ENCODE measurements at places on chromosomes 1 and 21.

- no peak for DNase-seq
Measured at GRCh38 chr1:206660136-206660535, 24.6 kb upstream of the MAPKAPK2 start.

DNA sequence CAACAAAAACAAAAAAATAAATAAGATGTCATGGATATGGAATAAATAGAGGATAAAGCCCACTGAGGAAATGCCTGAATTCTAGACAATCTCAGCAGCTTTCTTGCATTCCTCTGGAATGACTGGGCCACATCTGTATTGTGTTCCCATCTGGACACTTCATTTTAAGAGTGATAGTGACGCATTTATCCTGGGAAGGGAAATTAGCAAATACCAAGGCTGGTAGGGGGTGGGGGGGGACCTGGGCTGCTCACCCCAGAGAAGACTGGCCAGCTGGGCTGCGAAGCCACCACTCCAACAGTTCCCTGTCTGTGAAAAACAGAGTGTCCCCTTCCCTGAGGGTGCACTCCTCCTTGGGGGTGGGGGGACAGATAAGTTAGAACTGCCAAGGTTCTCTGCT is 106.3 kb downstream of the HIVEP3 start:
- peak; percentile 92 for DNase-seq

DNA sequence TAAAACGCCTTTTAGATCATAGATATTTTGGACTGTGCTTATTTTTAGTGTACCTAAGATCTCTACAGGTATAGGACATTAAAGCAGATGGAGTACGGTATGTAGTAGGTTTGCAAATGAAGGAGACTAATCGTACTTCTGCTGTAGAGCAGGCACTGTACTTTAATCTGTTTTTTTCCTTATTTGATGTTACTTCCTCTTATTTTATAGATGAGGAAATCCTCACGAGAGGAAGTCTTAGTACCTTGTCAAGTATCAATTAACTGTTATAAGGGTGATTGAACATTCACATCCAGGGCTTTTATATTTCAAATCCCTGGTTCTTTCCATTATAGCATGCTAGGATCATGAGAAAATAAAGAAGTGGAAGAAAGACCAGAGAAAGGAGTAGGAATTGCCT is 41.1 kb downstream of the CACHD1 start:
- no peak for DNase-seq

DNA sequence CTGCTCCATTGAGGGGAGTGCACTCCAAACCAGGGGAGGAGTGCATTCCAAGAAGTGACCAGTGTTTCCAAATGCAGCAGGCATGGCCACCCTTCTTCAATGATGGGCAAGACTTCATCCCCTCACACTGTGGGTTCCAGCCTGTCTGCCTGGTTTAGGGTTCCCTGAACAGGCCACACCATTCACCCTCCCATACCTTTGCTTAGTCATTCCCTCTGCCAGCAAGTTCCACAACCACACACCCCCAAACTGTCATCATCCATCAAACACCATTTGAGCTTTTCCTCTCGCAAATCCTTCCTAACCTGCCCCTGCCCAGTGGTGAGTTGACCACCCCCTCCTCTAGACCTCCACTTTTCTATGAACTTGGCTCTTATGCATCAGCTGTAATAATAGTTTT is 116.0 kb downstream of the PLPP3 start:
- DNase-seq: no peak

- DNase-seq: no peak
Measured at GRCh38 chr1:81681114-81681513, 119.6 kb upstream of the ADGRL2 start.

DNA sequence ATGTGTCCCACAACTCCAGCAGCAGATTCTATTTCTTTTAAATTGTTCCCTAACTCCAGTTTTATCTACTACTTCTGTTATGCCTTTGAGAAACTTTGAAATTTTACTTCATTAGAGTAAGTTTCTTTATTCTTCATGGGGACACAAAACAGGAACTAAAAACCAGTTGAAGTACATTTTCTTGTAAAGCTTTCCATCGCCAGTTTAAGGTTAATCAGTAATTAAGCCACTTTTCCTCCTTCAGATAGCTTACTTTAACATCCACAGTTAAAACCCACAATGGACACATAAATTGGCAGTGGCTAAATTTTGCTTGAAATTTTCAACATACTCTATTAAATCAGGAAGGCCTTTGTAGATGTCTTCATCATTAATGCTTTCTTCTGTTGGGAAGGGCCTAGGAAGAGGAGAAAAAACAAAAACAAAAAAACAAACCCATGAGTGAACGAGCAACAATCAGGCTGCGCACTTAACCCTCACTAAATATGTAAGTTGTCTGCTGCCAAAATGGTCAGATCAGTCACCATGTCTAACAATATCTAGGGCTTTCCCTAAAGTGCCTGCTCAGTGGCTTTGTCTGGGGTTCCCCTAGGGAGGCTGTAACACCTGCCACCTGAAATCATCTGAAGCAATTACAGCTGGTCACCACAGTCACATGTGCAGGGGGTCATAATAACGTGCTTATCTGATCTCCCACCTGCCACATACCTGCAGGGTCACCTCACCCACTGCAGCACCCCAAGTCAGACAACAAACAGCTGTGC is 187.9 kb downstream of the VAV3 start:
- no peak for DNase-seq

GRCh38 chr1:110283677-110284076 is 55.5 kb upstream of the RBM15 start:
- no peak for DNase-seq

- no peak for DNase-seq
Measured at GRCh38 chr1:96340686-96341085, 380.9 kb upstream of the PTBP2 start.

DNA sequence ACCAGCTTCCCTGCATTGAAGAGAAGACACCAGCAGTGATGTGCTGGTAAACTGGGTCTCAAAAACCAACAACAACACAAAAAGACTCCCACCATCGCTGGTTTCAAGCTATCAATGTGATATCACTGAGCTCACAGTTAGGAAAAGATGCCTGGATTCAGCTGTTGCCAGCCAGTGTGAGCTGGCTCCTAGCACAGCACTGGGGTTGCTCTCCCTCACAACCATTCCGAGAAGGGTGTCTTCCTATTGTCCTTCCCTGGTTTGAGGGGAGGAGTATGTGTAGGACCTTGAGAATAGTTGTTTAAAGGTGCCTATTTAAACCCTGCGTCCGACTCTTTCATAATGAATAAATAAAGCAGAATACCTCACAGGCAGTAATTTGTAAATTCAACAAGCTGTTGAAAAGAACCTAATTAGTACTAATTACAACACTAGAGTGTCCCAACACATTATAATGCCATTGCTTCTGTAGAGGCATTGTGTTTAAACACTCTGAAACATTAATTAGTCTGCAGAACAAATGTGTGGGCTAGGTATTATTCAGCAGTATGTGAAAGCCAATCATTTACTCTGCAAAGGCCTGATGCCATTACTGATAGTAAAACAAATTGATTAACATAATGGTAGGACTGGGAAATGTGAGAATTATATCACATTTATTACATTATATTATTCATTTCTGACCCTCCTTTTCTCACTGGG is 17.2 kb downstream of the NIBAN1 start:
- no peak for DNase-seq

- no peak for DNase-seq
Measured at GRCh38 chr21:14273736-14274538, 58.0 kb downstream of the RBM11 start.

DNA sequence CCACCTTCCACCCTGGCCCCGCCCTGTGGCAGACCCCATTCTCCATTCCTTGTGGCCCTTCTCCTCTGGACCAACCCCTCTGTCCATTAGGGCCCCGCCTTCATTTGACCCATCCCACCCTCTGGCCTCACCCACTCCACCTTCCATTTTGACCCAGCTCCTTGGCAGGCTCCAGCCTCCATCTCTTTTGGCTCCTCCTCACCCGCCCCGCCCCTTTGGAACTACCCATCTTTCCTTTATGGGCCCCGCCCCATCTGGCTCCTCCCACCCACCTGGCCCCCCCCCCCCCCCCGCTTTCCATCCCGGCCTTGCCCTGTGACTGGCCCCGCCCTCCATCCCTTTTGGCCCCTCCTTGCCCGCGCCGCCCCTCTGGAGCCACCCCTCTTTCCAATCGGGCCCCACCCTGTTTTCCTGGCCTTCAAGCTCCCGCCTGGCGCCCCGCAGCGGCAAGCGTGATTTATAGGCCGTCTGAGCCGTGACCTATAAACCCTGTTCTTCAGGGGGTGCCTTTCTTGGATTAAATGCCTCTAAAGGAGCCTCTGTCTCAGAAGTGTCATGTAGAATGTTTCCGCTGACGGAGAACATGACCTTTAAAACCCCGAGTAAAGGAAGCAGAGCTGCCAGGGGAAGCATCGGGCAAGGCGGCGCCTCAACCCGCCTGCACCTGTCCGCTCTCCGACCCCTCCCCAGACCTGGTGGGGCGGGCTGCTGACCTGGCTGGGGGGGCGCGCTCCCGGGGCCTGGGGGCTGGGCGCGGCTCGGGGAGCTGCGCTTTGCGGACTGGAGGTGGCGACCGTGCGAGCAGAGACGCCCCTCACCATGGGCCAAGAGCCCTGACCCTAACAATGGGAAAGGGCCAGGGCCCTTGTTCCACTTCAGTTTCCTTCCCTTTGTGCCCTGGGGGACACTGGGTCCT is 178.0 kb downstream of the CAMTA1 start:
- no peak for DNase-seq

DNA sequence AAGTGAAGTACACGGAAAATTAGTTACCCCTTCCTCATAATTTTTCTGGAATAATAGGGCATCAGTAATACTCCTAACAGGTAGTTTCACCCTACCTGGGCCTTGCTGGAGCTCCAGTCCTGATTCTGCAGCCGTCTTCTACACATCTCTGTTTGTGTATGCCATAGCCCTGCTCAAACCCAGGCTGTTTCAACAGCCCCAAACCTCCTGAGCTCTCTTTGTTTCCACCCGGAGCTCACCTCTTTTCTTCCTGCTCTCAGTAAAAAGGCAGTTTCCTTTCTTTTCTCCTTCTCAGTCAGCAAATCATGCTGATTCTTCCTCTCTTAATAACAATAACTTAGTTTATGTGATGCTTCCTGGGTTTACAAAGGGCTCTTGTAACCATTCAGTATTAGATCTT is 355.1 kb upstream of the RUNX1 start:
- DNase-seq: no peak

GRCh38 chr1:207815913-207816291 is 64.0 kb downstream of the CD46 start:
- no peak for DNase-seq

DNA sequence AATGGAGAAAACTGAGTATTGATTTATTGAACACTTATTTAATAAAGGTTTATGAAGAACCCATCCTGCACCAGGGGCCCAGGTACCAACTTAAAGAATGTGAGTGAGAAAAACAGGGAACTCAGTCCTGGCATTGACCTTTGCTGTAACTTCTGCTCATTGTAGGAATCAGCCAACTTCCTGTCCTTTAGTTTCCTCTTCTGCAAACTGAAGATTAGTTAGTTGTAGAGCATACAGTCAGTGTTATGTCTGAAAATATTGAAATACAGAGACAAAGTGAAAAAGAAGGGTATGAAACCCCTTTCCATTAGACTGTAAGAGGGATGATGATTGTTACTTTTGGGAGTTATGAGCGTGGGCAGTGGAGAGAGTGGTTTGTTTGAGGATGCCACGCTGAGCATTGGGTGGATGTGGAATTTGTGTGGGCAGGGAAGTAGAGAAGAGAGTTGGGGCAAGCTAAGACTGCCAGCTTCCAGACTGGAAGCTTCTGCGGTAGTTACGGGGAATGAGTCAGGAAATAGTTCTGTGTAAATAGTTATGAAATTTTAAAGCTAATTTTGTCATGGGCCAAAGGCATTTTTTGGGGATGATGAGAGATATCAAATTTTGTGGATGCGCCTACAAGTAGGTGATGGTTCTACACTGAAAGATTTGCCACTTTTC is 89.2 kb downstream of the GPR88 start:
- peak; percentile 84 for DNase-seq

DNA sequence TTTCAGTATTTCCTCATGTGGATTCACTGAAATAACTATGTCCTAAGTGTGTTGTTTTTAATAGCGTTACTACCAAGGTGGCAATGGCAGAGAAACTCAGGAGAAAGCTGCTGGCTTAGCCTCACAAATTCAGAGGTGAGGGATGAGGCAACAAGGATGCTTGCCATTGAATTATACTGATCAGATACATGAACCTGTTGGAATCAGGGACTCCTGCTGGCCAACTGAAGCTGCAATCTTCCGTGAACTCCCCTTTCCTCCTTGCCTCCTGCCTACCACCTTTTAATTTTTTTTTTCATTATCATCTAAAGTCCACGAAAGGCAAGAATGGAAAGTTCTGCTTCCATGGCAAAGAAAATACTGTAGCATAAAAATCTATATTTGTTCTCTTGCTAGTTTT is 254.7 kb downstream of the NFIA start:
- no peak for DNase-seq

DNA sequence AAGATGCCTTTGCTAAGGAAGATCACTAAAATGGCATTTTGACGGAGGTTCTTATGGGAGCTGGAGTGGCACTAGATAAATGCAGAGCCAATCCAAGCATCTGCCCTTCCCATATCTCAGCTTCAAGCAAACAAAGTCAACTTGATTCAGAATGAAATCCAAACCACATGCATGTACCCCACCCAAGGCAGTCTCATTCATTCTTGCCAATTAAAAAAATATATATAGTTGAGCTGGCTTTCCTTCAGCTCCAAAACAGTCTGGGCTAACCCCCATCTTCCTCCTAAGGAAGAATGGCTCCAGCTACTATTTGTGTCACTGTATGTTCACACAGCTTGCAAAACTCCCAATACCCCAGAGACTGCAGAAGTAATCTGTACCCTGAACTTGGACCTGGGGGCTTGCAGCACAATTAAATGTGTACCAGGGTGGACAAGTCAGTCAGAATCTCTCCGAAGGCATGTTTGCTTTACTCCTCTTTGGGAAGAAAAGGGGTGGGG is 35.4 kb downstream of the GPR3 start:
- DNase-seq: no peak

DNA sequence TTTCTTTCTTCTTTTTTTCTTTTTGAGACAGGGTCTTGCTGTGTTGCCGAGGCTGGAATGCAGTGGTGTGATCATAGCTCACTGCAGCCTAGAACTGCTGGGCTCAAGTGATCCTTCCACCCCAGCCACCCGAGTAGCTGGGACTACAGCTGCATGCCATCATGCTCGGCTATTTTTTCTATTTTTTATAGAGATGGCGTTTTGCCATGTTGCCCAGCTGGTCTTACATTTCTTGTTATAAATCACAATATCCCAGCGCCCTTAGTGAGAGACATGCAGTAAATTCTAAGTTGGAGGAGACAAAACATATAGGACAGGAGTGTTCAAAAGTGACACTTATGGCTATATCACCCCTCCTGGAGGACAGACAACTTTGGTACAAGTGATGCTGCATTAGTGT is 31.3 kb upstream of the ACTN2 start:
- no peak for DNase-seq

- DNase-seq: peak; percentile 16
Measured at GRCh38 chr1:55363268-55363667, 148.1 kb upstream of the USP24 start.

Measured in HS-5 (cell line).